ENCODE measurements at places on chromosomes 2 and 18.
A peak's percentile ranks its signal among the peaks of the same experiment; 100 is the strongest.

- DNase-seq: no peak
Observed at GRCh38 chr2:18208956-18209355, 330.5 kb downstream of the KCNS3 start.

- DNase-seq: no peak
Observed at GRCh38 chr2:152472481-152472887, 137.5 kb downstream of the FMNL2 start.

- DNase-seq: no peak
Observed at GRCh38 chr2:186894478-186894877, 45.5 kb upstream of the ZSWIM2 start.

GRCh38 chr18:59640721-59641120 is 56.5 kb downstream of the CCBE1 start:
- DNase-seq: no peak

- DNase-seq: no peak
Observed at GRCh38 chr2:79993144-79993543, 311.4 kb downstream of the LRRTM1 start.

DNA sequence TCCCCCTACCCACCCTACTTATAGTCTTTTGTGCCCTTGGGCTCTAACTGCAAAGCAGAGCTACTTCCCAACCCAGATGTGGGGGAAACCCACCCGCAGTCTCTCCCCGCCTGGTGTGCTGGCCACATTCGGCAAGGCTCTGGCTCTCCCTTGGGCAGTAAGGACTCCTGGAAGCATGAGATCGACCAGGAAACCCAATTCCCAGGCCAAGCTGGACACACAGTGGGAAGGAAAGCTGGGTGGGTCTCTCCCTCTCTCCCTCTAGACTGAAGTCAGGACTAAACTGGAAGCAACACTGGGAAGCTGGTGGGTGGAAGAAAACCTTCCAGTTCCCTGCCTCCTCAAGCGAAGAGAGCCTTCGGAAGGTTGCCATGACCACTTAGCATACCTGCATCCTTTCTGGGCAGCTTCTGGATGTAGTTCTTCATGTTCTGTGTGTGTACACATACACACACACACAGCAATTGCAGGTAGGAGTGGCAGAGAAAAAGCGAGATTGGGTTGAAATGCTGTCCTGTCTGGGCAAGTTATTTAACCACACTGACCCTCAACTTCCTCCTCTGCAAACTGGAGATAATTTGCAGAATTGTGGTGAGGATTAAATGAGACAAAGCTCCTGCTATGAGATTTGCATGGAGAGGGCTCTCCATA is 33.9 kb downstream of the ZBTB7C start:
- no peak for DNase-seq

DNA sequence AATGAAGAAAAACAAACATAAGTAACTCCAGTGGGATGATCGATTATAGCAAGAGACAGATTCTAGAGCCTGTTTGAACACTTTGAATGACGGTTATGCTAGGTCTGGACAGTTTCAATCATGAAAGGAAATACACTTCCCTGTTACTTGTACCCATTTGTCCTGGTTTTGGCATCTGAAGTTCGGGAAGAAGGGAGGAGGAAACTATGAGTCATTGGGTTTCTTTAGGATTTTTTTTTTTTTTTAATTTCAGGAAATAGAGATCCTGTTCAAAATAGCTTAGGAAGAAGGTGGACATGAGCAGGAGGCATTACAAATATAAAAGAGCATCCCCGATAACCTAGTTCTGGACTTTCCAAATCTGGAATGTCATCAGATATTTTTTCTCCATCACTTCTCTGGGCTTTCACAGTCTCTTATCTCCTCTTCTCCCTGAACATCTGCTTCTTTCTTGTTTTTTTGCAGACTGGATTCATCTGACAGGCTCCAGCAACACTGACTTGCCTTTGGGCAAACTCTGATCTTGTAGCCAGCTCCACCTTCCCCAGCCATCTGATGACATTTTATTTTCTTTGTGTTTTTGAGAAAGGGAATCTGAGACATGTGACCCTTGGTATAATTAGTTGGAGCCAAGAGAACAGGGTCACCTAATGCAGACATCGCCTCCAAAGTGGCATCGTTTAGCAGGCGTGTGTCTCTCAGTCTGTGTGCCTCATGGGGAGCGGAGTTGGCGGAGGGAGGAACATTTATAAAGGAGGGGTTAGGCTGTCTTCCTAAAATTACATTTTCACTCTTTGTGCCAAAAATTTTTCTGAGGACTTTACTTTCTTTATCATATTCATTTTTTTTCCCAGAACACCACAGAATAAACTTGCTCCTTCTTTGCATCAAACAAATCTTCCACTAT is 195.3 kb upstream of the EPHA4 start:
- no peak for DNase-seq

GRCh38 chr2:36173760-36174404 is 181.7 kb upstream of the CRIM1 start:
- DNase-seq: no peak

- DNase-seq: no peak
Observed at GRCh38 chr18:45081566-45082181, 401.0 kb downstream of the SETBP1 start.

DNA sequence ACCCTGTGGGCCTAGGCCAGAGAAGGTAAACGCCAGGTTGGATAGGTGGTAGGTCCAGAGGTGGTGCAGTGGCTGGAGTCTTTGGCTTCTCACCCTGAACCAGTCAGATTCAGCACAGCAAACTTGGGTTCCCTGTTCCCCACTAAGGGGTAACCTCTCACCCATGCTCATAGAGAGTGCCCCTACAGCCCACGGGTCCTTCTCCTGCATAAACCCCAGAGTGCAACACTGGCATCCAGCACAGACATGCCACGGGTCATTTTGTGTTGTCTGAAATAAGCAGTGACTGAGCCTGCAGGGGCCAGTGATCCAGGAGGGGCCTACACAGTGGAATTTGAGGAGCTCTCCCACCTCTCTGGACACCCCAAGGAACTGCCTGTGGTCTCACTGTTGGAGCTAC is 40.5 kb upstream of the ATP6V1B1 start:
- no peak for DNase-seq

DNA sequence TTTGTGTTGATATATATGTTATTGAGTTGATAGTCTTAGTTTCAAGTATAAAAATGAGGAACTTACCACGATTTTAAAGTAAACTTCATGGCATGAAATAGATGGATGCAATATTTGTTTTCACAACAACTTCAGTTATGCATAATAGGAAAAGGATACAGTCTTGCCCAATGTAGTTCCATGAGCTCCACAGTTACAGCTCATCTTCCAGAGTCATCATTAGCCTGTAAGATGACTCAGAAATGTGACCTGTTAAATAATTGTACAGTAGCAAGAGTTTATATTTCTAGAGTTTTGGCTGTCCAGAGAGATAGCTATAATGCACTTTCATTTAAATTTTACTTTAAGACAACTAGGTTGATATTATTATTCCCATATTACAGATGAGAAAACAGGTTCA is 80.9 kb upstream of the ARHGAP28 start:
- DNase-seq: no peak

GRCh38 chr2:235958221-235958930 is 209.8 kb downstream of the GBX2 start:
- DNase-seq: no peak

- no peak for DNase-seq
Observed at GRCh38 chr2:152743002-152743401, 24.6 kb downstream of the ARL6IP6 start.

DNA sequence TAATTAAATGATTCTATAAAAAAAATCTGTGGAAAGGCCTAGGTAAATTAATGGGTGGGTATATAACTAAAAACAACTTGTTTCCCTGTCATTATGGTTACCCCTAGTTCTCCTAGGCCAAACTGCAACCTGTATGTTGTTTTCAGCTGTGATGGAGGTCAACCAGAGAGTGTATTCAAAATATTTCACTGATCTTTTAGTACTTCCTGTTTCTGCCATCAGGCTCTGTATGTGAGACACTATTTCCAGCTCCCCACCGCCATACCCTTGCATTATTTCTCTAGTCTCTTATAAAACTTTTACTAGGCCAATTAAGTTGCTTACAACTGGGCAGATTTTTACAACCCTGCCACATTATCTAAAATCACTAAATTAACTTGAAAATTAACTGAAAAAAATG is 21.0 kb upstream of the CDKL4 start:
- DNase-seq: no peak

GRCh38 chr2:111664275-111664850 is 219.6 kb downstream of the ANAPC1 start:
- no peak for DNase-seq

GRCh38 chr2:55051026-55051866 is 995 bp upstream of the RTN4 start:
- no peak for DNase-seq

- DNase-seq: peak; percentile 15
Observed at GRCh38 chr18:46652372-46652771, 4.6 kb downstream of the LOXHD1 start.

- no peak for DNase-seq
Observed at GRCh38 chr18:22637787-22638186, 220.1 kb upstream of the CTAGE1 start.

- no peak for DNase-seq
Observed at GRCh38 chr2:79576451-79576850, 63.6 kb downstream of the CTNNA2 start.

GRCh38 chr2:156540706-156541105 is 104.5 kb downstream of the GPD2 start:
- no peak for DNase-seq

GRCh38 chr2:98278074-98278473 is 68.2 kb upstream of the CNGA3 start:
- no peak for DNase-seq

- DNase-seq: no peak
Observed at GRCh38 chr2:133955169-133955568, 298.7 kb upstream of the MGAT5 start.

GRCh38 chr2:48753228-48753627 is 2.3 kb downstream of the LHCGR start:
- no peak for DNase-seq

DNA sequence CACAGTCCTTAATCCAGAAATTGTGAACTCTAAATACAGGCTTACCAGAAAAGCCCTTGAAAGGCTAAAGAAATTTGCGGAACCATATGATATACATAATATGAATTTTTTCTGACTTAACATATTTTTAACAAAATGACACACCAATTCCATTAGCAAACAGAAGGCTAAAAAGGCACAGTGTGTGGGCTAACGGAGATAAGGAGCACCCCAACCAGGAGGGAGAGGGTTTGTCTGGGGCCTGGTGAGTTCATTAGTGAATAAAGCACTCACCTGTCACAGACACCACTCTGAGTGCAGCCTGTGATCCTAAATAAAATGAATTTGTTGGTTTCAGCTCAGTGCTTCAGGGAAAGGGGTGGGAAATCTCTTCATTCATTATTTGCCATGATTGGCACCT is 2.7 kb upstream of the FECH start:
- DNase-seq: no peak

- DNase-seq: no peak
Observed at GRCh38 chr2:234472155-234472554, 24.7 kb downstream of the ARL4C start.

DNA sequence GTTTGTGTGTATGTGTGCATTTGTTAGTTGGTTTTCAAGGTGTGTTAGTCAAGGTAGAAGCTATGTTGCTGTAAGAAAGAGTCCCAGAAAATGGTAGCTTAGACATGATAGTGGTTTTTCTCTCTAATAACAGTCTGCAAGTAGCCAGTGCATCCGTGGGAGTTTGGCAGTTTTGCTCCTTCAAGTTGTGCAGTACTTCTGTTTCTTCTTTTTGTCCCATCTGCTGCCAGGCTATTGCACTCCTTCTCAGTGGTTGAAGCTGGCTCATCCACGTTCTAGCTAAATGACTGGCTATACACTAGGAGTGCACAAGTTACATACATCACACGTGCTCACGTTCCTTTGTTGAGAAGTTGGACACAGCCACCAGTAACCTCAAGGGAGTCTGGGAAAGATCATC is 134.7 kb downstream of the ASXL3 start:
- DNase-seq: no peak

GRCh38 chr2:190637903-190638618 is 10.8 kb upstream of the NAB1 start:
- no peak for DNase-seq

GRCh38 chr2:2699121-2699505 is 368.0 kb upstream of the MYT1L start:
- DNase-seq: no peak

GRCh38 chr18:62324917-62325805 is at the start of gene TNFRSF11A:
Gene TNFRSF11A (plus strand): TSS chr18:62325310. CDS start chr18:62325353, 43 bp downstream.
- DNase-seq: no peak

GRCh38 chr2:153808679-153809078 is 63.0 kb upstream of the GALNT13 start:
- DNase-seq: no peak

DNA sequence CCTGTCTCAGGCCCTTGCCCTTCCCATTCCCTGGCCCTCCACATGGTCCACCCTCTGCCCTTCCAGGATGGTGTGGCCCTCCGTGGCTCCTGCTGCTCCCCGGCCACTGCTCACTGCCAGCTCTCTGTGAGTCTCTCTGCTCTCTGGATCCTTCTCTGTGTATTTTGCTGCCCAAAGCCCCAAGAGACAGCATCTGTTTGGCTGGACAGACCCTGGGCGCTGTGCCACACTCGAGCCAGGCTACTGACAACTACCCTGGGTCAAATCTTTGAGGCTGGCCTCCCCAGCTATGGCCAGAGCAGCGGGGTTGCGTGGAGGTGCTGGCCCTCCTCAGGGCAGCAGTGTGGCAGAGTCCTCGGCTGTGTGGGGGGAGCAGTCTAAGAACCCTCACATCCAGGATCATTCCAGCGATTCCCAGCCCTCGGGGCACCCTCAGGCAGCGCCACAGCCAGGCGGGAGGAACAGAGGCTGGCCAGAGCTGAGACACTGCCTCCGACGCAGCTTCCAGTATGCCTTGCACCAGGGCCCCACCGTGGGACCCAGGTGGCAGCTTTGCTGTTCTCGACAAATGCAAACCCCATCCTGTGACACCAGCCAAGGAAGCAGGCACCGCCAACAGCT is 139.4 kb upstream of the GLI2 start:
- DNase-seq: no peak

GRCh38 chr2:73451263-73451972 is 65.8 kb downstream of the ALMS1 start:
- no peak for DNase-seq

GRCh38 chr18:45111502-45111848 is 430.8 kb downstream of the SETBP1 start:
- no peak for DNase-seq

DNA sequence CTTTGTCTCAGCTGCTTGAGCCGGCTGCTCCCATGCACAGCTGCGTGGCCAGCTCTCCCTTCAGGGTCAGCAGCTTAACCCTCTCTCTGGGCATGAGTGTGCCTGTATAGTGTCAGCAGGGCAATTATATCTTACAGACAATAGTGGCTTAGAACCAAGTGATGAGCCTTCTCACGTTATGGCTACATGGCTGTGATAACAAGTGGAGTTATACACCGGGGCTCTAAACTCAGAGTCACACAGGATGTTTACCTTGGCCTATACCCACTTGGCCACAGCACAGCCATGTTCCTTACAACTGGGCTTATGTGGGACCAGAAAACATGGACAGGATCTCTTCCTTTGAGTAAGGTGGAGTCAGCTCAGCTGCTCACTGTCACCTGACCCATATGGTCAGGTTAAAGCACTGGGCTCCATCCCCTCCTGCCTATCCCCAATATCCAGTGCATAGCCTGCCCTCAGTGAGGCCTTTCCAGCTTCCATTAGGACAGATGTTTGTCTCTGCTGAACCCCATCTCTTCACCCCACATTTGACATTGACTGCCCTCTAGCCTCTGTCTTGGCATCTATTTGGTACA is 294.2 kb upstream of the NCKAP5 start:
- no peak for DNase-seq
